ENCODE measurements at places on chromosomes 12 and 14.

DNA sequence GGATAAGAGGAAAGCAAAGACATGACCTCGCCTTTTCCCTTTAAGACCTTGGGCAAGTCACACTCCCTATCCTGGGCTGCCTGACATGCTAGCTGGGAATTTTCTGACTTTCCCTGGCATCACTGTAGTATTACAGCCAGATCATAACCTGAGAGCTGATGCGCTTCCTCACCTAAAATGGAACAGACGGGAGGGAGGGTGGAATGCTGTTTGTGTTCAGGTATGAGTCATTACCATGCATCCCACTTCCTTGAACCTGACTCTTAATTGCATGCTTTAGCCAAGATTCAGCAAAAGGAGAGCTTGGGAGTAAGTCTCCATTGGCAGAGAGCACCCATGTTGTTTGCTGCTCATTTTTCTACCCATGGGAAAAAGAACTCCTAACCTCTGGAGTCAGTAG is 156.5 kb downstream of the KCNK10 start:
- no peak for DNase-seq

DNA sequence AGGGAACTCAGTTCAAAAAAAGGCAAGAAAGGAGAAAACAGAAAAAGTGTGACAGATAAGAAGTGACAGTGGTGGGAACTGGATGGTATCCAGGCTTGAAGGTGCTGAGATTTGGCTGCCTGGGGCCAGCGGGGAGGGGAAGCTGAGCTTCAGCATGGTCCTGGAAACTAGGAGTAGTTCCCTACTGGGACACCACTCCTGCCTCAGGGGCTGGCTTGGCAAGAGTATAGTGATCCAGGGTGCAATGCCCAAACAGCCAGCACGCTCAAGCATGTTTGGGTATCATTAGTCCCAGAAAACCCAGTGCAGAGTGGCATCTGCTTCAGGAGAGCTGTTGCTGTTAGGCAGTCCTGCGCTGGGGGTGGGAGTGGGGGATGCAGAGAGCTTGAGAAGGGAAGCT is 49.5 kb upstream of the KTN1 start:
- DNase-seq: no peak

DNA sequence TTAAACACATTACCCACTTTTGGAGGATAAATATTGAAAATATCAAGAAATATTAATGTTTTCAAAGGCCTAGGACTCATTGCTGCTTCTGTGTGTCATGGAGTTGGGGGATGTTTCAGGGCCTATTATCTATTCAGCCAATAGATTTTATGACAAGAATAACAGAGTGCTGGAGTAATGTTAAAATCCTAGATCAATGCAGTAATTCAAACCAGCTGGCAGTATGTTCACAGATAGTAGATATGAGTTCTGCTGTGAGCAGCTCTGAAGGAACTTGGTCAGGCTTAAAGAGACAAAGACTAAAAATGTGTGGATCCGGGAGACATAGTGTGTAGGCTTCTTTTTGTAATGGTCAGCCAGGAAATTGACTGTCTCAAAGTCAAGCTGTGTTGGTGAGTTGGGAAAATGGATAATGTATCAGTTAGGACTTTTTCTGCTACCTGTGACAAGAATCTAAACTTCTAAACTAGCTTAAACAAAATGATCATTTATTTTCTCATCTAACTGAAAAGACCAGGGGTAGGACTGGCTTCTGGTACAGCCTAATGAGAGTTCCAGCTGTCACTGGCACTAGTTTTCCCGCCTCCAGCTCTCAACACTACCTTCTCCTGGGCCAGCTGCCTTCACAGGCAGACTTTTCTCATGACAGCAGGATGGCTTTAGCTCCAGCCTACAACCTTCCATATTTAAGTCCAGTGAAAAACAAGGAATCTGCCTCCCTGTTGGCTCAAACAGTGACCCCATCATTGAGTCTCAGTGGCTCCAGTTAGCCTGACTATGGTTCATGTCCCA is 16.3 kb upstream of the POLR3B start:
- no peak for DNase-seq

- no peak for DNase-seq
Measured at GRCh38 chr12:34406228-34406995, 384.1 kb downstream of the ALG10 start.

- no peak for DNase-seq
Measured at GRCh38 chr14:32166029-32166428, 35.8 kb upstream of the RNU6-7 start.

GRCh38 chr12:121990692-121991603 is 30.7 kb upstream of the BCL7A start:
- no peak for DNase-seq

DNA sequence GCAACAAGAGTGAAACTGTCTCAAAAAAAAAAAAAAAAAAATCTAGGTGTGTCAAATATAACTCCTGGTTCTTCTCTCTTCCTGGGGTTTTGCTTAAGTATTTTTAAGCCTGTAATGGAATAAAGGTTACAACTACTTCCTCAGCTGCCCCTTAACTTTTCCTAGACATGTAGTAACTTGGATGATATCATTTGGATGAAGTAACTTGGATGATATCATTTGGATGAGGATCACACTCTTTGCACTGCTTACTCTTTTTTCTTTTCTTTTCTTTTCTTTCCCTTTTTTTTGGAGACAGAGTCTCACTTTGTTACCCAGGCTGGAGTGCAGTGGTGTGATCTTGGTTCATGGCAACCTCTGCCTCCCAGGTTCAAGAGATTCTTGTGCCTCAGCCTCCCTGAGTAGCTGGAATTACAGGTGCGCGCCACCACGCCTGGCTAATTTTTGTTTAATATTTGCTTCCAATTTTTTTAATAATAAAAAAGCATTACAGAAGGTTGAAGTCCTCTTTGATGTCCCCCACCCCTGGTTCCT is 775 bp upstream of the FAM186A start:
- no peak for DNase-seq

DNA sequence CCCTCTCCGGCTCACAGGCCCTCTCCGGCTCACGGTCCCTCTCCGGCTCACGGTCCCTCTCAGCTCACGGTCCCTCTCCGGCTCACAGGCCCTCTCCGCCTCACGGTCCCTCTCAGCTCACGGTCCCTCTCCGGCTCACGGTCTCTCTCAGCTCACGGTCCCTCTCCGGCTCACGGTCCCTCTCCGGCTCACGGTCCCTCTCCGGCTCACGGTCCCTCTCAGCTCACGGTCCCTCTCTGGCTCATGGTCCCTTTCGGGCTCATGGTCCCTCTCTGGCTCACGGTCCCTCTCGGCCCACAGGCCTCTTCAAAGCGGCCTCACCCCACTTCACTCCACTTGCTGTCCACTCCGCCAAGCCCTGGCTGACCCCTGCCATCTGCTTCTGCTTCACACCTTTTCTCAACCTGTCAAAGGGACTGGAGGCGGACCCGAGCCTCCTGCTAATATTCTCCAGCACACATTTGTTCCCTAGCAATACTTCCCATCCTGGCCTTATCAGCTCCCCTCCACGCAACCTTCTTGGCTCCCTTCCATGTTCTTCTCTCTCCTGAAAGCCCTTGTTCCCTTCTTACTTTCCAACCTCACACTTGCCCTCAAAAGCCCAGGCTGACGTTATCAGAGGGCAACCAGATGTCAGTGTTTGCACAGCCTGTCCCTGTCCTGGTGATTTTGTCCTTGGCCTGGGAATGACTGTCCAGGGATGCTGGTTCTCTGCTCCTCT is 176.7 kb downstream of the CALM1 start:
- DNase-seq: no peak

GRCh38 chr12:24307716-24308335 is 358.4 kb upstream of the SOX5 start:
- DNase-seq: no peak

DNA sequence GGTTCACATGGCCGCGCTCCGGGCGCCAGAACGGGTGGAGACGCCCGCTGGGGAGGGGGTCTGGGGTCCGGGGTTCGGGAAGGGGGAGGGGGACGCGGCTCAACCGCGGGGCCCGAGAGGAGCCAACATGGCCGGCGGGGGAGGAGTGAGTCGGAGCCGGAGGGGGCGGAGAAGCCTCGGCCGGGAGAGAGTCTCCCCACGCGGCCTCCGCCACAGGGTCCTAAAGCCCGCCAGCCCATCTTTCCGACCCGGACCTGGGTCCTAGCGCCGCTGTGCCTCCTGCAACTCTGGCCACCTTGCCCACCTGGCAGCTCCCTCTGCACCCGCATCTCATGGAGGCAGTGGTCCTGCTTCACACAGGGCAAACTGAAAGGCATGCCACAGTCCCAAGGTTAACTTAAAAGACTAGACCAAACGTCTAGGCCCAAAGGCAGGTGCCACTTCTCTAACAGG is at the start of gene BAZ2A:
BAZ2A (minus strand) TSS at position 147 of the 453 bp plus-strand sequence. CDS start 12,796 bp downstream, outside the sequence.
- DNase-seq: no peak

DNA sequence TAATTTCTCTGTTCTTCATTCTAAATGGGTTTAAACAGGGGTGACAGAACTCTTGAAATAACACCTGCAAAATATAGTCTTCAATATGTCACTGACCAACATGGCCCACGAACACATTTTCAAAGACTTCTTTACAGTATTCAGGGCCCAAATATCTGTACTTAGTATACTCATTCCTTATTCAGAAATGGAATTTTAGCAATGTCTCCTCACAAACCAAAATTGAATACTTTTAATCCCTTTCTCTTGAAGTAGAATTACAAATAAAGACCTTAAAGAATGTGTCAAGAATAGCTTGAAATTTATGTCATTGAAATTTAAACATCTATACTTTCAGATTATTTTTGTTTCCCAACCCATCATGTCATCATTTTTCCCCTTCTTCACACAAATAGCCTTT is 263.1 kb downstream of the LRIG3 start:
- DNase-seq: no peak

DNA sequence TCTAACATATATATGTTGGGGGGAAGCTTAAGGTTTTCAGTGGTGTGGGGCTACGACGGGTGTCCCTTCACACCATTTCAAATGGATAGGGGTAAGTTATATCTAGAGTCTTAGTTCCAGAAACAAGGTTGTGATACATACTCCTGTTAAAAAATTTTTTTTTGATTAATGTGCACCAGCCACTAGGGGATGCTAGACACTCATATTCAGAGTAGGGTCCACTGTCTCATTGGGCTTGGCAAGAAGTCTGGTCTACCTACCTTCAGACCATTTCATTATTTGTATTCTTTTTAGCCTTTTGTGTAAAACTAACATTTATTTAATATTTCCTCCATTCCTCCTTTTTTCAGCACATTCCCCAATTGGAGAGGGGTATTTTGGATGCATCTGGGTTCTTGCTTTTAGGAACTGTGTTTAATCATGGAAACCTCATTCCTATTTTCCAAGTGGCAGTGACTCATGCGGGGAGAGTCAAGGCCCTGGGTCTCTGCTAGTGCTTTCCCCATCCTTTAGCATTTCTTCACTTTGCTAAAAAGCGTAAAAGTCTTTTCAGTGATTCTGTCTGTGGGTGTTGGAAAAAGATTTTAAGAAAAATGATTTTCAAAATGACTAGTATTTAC is 33.4 kb downstream of the ANO4 start:
- DNase-seq: no peak

- DNase-seq: no peak
Measured at GRCh38 chr12:7557227-7557626, 53.6 kb upstream of the CD163 start.

DNA sequence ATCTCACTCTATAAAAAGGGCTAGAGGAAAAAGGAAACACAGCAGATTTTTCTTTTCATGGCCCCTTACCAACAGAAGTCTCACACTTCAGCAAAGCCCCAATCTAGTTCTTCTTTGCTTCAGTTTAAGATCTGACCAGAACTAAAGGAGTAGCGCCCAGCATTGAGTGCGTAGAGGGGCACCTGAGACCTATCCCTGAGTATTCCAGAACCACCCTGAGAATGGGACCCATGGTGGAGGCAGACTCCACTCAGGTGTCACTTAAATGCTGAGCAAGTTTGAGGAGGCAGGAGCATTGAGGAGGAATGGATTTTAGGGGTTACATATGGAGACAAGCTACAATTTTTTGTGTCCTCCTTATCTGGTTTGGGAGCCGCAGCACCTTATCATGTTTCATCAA is 1.8 kb upstream of the HOXC11 start:
- no peak for DNase-seq

GRCh38 chr14:96197163-96197852 is 7.3 kb upstream of the BDKRB2 start:
- DNase-seq: no peak

DNA sequence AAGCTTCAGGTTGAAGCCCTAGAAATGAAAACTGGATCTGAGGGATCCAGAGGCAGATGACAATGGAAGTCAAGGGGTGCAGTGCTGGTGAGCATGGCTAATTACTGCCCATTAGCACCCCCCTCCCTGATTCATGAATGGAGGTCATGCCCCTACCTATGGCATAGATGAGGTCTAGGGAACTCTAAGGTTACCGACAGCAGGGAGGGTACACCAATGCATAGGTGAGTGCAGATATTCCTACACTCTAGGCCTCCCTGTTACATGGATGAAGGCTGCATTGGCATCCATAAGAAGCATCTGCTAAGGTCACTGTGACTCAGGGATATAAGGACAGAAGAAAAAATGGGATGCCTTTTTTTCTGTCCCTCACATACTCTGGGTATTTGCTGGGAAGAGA is 147.3 kb downstream of the CCDC59 start:
- DNase-seq: no peak

- DNase-seq: no peak
Measured at GRCh38 chr12:119684711-119685369, 16.9 kb downstream of the PRKAB1 start.

DNA sequence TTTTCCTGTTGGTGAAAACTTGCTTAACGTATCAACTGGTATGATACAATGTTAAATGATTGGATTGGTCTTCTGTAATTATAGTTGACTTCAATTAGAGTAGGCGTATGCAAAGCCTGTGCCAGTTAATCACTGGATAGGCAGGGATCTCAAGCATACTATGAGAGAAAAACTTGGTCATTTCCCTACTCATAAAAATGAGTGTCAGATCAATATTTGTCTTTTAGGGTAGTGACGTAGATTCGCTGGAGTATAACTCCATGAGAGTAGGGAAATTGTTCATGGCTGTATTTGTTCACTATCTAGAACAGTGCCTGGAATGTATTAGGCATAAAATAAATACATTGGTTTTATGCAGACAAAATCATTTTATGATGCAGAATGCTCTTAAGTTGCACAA is 28.6 kb downstream of the NAA30 start:
- DNase-seq: no peak

DNA sequence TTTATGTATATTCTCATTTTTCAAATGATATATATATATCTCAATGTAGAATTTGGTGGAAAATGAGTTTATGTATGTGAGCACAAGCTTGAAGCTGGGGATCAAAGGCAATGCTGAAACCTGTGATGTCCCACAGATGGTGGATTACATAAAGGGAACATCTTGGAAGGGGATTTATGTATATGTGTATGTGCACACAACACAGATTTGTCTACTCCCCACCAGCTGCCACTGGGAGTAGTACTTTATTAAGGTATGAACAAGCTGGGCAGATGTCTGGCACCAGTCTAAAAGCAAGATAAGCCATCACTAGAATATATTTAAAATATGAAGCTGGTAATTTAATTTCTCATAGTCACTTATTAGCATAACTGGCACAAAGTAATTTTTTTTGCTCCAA is 895.6 kb downstream of the SLC6A15 start:
- DNase-seq: no peak

- DNase-seq: no peak
Measured at GRCh38 chr14:104586832-104587620, 7.5 kb downstream of the C14orf180 start.

- no peak for DNase-seq
Measured at GRCh38 chr12:131047789-131048610, 94.3 kb downstream of the ADGRD1 start.

All from esophagus squamous epithelium (tissue), 5 donors.